Activated CD8-positive, alpha-beta T cell treated with anti-CD3 and anti-CD28 coated beads, Interleukin-2, amount 10 ng/mL, durations not matched to agents 7 days and 5 days (primary cell): ENCODE measurements at places on chromosomes 4 and X.

- H3K4me1 ChIP-seq: peaks cover 10% of the 10 kb centered on the region
- no peak for DNase-seq
- H3K4me3 ChIP-seq: no peak overlapping the region
These were observed 5.1 kb upstream of the DHX15 start for GRCh38 chr4:24589448-24589847.

DNA sequence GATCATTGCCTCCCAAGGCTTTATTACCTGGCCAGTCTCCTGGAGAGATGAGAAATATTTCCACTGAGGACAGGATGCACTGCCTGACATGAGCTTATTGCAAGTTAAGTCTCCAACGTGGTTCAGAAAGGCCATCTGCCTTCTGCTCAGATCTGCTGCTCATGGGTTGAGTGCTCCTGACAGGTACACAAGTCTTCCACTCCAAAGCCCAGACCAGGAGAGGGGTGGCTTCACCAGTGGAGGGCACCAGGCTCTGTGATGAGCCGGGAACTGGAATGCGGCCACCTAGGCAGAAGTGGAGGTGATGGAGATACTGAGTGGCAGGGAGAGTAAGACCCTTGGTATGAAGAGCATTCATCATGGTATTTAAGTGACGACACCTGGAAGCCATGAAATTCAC, 79.5 kb upstream of the IRF2 start:
- no peaks in the 10 kb centered on the region for H3K27me3 ChIP-seq
- DNase-seq: no peak
- peaks cover 2% of the 10 kb centered on the region for H3K4me1 ChIP-seq
- H3K4me3 ChIP-seq: no peak overlapping the region
- no peak overlapping the region for H3K27ac ChIP-seq

DNA sequence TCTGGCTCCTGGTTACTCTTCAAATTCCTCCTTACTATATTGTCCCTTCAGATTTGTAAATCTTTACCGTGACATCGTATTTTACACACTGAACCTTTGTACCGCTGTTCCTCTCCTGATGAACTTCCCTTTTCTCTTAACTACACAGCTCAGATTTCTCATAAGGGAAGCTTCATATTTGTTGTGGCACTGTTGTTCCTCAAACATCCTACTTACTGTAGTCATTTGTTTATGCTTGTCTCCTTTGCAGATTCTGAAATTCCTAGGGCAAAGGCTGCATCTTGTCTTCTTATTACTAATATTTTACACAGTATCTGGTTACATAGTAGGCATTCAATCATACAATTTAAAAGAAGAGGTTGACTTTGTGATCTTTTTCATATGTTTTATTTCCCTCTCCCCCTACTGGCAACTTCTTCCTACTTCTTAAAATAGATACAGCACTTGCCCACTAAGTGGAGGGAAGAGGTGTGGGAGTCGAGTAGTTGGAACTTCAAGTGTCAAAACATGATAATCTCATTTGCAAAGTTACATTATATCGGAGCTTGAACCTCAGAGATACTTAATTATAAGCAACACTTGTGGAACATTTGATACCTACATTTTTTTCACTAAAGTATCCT, 50.0 kb downstream of the TET2 start:
- no peak for DNase-seq
- no peaks in the 10 kb centered on the region for H3K27me3 ChIP-seq
- peaks cover 10% of the 10 kb centered on the region for H3K4me1 ChIP-seq
- no peak overlapping the region for H3K27ac ChIP-seq

DNA sequence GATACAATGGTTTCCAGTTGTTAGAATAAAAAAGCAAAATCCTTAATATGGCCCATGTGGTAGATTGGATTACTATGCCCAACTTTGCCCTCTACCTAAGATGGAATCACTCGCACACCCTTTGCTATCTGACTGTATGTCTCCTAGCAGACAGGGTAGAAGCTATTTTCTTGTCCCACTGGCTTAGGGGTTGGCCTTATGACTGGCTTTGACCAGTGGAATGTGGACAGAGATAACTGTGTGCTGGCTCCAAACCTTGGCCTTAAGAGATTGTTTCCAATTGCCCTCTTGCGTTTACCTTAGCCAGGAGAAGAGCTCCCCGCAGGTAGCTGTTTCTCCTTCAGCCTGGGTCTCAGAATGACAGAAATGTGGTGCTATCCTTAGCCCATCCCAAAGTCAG, 355.9 kb downstream of the BCOR start:
- H3K36me3 ChIP-seq: no peaks in the 10 kb centered on the region
- H3K4me3 ChIP-seq: no peak overlapping the region
- DNase-seq: no peak
- no peak overlapping the region for H3K27ac ChIP-seq
- no peaks in the 10 kb centered on the region for H3K4me1 ChIP-seq
